ENCODE measurements at places on chromosomes 13 and 19. TPM values are rescaled to one million over a fixed set of nuclear protein-coding genes. Genes with fewer than 3 reads are reported as not detected.

RBM42 gene
- total RNA-seq, result 114 TPM

CNN1 gene
- not detected for total RNA-seq

GRIN2D gene
- 0.26 TPM for total RNA-seq

CEACAM16 gene
- not detected for total RNA-seq

ZNF211 gene
- 7.7 TPM for total RNA-seq

PPM1N gene
- total RNA-seq, result 1.3 TPM

Measured in activated CD4-positive, alpha-beta T cell treated with anti-CD3 and anti-CD28 coated beads, Interleukin-2, amount 10 ng/mL, durations not matched to agents 24 days and 14 days (primary cell).